Osteoblast (primary cell): ENCODE measurements at places on chromosomes 11 and 22. TPM values are rescaled to one million over a fixed set of nuclear protein-coding genes. Genes with fewer than 3 reads are reported as not detected.

- no peak for DNase-seq
Observed at GRCh38 chr22:22079404-22080148, 97.0 kb upstream of the TOP3B start.

The OR52A1 gene
- total RNA-seq: not detected in 2 replicates

GRCh38 chr11:3152471-3153110 is 12.5 kb downstream of the OSBPL5 start:
- DNase-seq: peak; percentile 93

The MYO7A gene
- total RNA-seq: under 0.01 TPM in 2 replicates

- peak; percentile 70 for DNase-seq
Observed at GRCh38 chr22:28116219-28116673, 197.2 kb upstream of the PITPNB start.

The APOC3 gene
- total RNA-seq: not detected in 2 replicates

GRCh38 chr11:116733043-116733755 is 39.6 kb downstream of the BUD13 start:
- no peak for DNase-seq

DNA sequence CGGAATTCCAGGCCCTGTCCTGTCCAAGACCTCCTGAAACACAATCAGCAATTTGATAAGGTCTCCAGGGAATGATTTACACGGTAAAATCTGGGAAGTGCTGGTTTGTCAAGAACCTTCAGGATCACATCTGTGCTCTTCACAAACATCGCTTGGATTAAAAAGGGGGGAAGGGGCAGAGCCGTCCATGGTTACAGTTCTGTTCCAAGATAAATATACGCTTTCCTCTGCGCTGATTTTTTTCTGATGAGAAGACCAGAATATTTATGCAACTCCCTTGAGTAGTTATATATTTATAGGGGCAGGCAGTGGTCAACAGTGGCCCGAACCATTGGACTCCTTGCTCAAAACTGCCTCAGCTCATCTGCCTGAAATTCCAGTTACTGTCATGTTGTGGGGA is 9.2 kb upstream of the APOL5 start:
- no peak for DNase-seq

DNA sequence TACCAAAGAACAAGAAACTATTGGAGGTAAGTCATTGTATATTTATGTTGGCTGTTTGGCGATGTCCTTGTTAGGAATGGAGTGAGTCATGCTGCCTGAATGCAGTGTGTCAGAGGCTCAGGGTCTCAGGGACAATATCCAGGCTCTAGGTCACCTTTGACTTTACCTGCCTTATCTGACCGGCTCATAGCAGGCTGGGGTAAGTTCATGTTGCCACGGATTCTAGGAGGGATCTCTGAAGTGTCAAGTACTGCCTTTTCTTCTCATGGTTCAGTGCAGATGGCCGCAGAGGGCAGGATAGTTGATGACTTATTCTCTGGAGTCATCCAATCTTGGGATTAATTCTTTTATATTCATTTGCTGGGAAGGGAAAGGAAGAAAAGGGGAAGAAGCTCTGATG is 53.2 kb downstream of the SPON1 start:
- DNase-seq: no peak

The GUCY1A2 gene
- total RNA-seq: under 0.01 and 0.29 TPM in 2 replicates

The RIMBP3C gene
- total RNA-seq: 0.29 and 0.36 TPM in 2 replicates

GRCh38 chr11:119041821-119042514 is 11.3 kb upstream of the SLC37A4 start:
- no peak for DNase-seq

DNA sequence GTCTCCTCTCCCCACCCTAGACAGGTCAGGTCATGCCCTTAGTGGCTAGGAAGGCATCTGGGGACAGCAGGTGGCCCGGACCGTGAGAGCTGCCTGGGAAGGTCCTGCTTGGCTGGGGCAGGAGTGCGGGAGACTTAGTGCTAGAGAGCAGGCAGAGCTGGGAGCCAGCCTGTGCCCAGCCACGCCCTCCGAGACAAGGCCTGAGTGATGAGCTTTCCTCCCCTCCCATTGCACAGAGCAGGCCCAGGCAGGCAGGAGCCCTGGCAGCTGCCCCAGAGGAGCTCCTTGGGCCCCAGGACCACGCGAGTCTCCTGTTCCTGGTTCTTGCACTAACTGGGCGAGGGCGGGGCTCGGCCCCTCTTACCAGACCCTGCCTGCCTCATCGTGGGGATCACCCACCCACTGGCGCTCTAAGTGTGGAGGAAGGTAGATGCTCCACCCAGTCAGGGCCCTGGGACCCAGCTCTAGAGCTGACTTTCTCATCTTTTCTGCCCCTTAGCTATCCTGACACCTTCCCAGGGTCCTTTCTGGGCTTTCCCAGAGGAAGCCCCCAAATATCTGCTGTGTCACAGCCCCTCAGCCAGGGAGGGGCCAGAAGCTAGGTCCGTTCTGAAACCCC is 44.9 kb downstream of the MACROD1 start:
- peak; percentile 96 for DNase-seq

The SLC39A13 gene
- 52.5 and 78.9 TPM in 2 replicates for total RNA-seq

DNA sequence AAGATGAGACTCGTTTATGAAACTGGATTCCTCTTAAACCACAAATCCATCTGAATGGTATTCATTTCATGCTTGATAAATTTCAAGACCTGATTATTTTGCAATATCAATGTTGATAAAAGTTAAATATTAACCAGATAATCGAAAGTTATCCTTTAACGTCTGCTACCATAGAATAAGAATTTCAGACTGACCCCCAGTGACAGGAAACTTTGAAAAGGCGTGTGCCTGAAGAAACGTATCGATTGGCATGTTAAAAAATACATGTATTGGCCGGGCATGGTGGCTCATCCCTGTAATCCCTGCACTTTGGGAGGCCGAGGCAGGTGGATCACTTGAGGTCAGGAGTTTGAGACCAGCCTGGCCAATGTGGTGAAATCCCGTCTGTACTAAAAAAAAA is 13.9 kb downstream of the SCGB1A1 start:
- no peak for DNase-seq

- DNase-seq: no peak
Observed at GRCh38 chr11:103877221-103877620, 159.2 kb upstream of the DDI1 start.

GRCh38 chr22:24803064-24803542 is 2.9 kb upstream of the SGSM1 start:
- peak; percentile 93 for DNase-seq

DNA sequence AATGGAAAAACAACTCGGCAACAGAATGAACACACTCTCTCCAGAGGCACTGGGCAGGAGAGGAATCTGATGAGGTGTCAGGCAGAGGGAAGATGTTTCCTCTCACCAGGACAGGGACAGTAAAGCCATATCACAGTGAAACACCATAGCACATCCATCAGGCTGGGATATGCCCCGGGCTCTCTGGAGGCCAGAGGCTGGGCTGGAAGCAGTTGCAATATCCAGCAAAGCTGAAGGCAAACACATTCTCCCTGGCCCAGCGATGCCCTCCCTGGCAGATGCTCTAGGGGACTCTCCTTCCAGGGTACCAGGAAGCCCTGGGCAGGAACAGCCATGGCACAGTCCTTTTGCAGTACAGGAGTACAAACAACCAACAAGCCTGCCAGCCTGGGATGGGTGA is 11.1 kb downstream of the RSPH14 start:
- DNase-seq: no peak

The BSX gene
- not detected in 2 replicates for total RNA-seq

DNA sequence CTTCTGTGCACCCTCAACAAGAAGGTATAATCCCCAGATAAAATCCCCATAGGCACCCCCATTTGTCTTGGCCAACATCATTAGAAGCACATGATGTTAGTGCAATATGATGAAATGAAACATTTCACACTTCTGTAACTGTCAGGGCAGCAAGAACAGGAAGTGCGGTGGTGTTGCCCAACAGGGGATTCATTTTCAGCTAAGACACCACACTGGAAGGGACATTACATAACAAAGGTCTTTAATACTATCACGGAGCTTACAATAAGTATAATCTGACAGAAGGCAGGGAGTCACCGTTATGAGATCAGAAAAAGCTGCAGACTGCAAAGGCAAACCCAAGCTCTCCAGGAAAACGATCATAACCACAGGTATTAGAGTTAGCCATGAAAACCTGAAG is 2.0 kb downstream of the OR52W1 start:
- no peak for DNase-seq

- no peak for DNase-seq
Observed at GRCh38 chr11:46801694-46802470, 44.2 kb downstream of the CKAP5 start.

DNA sequence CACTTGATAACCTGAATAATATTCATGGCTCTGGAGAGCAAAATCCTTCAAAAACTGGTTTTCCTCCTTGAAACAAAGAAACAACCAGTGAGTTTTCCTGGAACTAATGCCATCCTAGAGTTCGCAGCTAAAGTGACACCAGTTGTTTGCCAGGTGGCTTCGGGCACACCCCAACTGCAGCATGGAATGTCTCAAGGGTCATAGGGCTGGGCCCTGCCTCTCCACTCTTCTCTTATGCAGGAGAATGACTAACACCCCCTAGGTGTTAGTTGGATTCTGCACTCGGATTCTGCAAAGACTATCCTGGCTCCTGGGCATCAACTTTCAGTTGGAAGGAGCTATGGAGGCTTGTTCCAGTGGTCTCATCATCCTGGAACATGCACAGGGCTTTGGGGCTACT is 98.8 kb downstream of the KIRREL3 start:
- DNase-seq: no peak

DNA sequence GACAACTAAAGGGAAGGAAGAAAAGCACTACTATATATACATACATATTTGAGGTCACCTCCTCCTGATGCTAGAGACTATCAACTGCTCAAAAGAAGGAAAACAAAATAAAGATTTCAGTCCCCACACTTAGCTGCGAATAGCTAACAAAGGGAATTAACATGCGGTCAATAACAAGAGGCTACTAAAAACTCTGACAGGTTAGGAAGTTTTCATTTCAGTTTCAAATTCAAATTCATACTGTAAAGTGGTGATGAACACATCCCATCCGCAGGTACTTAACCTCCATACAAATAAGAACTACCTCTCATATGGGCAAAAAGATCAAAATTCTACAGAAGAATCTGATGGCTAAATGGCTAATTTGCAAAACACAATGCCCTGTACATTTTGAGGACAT is 2.6 kb downstream of the NAP1L4 start:
- no peak for DNase-seq

GRCh38 chr11:102419181-102419580 is 33.4 kb downstream of the TMEM123 start:
- DNase-seq: no peak

- DNase-seq: no peak
Observed at GRCh38 chr22:33476206-33476605, 418.0 kb upstream of the SYN3 start.

DNA sequence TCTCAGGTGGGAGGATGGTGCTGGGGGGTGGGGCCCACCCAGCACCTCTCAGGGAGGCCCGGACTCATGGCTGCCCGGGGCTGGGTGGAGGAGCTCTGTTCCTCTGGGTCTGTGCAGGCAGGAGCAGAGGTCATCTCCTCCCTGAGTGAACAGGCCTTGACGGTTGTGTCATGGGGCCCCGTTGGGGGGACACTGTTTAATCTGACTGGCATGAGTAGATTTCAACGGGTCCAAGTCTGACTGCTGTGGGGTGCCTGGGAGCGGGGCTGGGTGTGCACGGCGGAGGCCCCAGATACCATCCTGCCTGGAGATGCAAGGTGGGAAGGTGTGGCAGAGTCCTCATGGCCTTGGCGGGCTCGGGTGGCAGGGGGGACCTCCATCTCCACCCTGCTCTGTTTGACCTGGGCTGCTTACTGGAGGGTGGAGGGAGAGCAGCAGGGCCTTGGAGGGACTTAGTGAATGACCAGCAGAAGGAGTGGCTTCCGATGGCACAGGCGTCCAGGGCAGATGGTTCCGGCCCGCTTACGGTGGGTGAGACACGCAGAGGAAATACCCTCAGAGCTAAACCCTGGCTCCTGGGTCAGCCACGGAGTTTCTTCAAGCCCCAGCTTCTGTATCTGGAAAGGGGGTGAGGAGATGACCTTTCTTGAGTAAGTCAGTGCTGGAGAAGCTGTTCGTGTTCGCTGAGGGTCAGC is 48.7 kb downstream of the SMIM38 start:
- peak; percentile 30 for DNase-seq

- no peak for DNase-seq
Observed at GRCh38 chr11:116071241-116071640, 567.0 kb upstream of the CADM1 start.

The MMP8 gene
- total RNA-seq: under 0.01 TPM in 1 of 2 replicates, not detected in the other

DNA sequence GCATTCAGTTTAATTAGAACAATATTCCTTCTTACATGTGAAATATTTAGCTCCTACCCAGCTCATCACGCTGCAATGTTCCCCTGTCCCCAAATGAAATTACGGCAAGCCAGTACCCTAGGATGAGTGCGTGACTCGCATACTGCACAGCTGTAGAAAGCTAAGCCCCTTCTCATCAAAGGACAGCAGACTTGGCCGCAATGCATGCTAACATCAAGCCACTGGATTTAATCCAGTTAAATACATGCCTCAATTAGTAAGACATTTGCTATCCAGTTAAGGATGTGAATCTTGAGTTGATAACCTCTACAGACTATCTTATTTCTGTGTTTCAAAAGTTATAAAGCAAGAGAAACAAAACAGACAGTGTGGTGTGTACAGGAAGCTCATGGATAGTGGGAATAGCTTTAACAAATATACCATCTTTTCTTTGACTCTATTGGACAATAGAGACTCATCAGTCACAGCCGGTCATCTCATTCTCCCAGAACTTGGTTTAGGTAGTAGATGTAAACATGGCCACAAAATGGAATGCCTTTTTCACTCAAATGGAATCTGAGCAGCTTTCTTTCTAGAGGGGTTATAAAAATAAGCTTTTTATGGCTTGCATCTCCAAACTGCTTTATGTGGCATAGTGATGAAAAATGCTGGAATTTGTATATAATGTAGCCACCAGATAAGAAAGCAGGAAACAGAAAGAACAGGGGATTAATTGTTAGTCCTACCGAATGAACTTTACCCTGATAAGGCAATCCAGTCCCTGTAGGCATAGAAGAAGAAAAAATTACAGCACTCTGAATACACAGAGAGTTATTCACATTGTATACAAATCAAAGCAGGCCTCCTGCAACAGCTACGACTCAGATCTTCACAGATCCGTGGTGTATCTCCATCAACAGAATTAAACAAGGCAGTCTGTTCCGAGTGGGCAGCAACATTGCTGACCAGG is 224.1 kb downstream of the CADM1 start:
- DNase-seq: no peak

GRCh38 chr11:79675081-79675480 is 234.3 kb upstream of the TENM4 start:
- DNase-seq: no peak

The CD44 gene
- 238 and 268 TPM in 2 replicates for total RNA-seq

The CARNS1 gene
- under 0.01 TPM in 2 replicates for total RNA-seq

The OR52K1 gene
- total RNA-seq: not detected in 2 replicates

DNA sequence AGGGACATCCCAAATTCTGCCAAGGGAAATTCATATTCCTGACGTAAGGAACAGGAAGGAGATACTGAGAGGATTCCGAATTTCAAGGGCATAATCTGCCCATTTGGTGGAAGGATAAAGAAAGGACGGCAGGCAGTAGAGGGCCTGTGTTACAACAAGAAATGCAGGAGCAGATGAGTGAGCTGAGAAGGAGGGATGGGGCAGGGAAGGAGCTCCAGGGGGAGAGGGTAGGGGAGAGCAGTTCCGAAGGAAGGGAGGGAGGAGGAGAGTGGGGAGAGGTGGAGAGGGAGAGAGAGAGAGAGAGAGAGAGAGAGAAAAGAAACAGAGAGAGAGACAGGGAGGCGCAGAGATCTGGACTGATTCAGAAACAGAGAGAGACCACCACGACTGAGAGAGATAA is 843 bp downstream of the OPCML start:
- no peak for DNase-seq

GRCh38 chr11:28911829-28912228 is 803.6 kb downstream of the METTL15 start:
- no peak for DNase-seq

- no peak for DNase-seq
Observed at GRCh38 chr11:9700105-9700801, 36.4 kb downstream of the SWAP70 start.

GRCh38 chr11:61298663-61299244 is 3.6 kb upstream of the VWCE start:
- DNase-seq: no peak
